Central memory CD4-positive, alpha-beta T cell (primary cell): ENCODE measurements at places on chromosomes 2 and 18.

DNA sequence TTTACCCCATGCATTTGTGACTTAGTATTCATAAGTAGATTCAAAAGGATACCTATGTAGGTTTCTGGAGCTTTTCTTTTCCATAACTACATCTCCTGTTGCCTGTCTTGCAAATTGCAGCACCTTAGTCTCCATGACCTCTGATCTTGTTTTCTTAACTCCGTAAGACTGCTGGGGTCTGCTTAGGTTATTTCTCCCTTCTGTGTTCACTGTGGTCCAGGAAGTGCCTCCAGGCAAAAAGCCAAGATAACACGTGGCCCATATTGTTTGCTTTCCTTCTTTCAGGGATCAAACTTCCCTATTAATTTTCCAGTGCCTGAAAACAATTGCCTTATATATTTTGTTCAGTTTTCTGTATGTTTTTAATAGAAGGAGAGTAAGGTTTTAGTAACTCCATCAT, 86.4 kb downstream of the GCA start:
- DNase-seq = no peak

- DNase-seq = no peak
Measured at GRCh38 chr2:84212611-84213314, 246.3 kb downstream of the SUCLG1 start.

DNA sequence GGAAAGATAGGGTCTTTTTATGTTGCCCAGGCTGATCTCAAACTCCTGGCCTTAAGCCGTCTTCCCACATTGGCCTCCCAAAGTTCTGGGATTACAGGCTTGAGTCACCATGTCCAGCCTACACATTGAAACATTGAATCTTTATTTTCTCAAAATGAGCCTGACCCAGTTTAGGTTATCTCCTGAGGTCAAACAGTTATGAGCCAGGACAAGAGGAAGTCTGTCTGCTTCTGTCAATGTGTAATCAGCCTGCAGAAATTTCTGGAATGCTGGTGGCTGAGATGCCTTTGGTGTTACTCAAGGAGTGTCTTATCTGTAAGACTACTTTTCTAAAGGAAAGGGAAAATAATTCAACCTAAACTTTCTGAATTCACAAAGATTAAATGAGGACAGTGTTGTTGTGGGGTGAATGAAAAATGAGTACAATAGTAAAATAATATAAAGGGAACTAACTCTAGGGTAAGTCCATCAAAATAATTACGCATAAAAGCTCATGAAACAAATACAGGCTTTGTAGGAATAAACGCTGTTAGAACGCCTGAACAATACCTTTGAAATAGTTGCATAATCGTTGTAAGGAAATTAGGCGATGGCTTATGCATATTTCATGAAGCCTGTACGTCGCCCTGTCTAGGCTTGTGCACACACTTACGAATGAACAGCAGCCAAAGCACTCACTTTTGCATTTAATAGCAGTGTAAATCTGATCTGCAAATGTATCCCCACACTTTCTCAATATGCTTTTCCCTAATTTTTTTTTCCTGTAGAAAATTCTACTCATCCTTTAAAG, 260.8 kb downstream of the RDH14 start:
- no peak for DNase-seq

DNA sequence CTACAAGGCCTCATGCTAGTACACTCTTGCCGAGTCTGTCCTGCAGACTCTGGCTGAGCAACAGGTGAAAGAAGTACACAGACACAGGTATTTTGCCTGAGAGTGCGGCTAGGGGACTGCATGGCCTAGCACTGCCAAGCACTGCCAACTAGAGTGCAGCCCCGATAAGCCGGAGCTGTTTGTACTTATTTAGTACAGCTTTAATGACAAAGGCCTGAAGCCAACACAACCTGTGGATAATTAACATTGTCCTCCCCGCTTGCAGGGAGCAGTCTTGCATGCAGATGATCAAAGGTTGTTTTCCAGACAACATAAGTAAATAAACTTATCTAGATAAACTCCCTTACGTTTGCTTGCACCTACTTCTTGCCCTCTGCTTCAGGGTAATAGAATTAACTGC, 63.7 kb upstream of the MMADHC start:
- no peak for DNase-seq

DNA sequence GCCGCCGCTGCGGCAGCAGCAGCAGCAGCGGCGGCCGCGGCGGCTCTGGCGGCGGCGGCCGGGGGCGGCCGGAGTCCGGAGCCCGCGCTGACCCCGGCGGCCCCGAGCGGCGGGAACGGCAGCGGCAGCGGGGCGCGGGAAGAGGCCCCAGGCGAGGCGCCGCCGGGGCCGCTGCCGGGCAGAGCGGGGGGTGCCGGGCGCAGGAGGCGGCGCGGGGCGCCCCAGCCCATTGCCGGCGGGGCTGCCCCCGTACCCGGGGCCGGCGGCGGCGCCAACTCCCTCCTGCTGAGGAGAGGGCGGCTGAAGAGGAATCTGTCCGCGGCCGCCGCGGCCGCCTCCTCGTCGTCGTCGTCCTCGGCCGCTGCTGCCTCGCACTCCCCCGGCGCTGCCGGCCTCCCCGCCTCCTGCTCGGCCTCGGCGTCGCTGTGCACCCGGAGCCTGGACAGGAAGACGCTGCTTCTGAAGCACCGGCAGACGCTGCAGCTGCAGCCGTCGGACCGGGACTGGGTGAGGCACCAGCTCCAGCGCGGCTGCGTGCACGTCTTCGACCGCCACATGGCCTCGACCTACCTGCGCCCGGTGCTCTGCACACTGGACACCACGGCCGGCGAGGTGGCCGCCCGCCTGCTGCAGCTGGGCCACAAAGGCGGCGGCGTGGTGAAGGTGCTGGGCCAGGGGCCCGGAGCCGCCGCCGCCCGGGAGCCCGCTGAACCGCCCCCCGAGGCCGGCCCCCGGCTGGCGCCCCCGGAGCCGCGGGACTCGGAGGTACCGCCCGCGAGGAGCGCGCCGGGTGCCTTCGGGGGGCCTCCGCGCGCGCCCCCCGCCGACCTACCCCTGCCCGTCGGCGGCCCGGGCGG, 646 bp downstream of the PHLPP1 start:
- DNase-seq = peak; percentile 59

GRCh38 chr18:44509048-44509447, 171.6 kb upstream of the SETBP1 start:
- DNase-seq = no peak

DNA sequence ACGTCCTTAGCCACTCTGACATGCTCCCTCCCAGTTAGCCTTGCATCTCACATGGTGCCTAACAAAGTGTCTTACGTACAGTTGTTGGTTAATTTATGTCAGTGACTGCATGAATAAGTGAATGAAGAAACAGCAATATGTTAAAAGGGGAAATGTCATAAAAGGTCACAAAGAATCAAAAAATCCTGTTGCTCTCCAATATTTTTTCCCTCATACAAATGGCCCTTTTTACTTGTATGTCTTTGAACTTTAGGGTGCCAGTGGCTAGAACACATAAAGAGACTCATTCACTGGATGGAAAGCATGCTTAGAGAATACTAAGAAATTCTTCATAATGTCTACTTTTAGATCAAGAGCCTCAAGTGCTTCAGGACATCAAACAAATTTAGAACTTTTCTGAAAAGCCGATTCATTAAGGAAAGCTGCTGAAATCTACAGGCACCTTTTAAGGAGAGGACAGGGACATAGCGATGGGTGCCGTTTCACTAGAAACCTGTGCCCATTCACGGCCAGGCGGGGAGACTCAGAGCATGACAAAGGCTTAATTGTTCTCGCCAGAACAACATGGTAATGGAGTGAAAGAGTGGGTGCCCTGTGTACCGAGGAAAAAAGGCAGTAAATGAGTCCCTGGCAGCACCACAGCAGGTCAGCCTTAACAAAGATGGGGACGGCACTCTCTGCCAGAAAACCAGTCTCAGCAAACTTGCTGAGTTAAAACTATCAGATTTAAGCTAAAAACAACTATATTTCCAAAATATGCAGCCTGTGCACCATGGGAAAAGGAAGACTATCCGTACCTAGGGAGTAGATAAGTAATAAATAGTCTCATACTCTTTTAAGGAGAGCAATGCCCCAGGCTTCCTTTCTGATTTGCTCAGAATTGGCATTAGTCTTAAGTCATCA, 71.6 kb upstream of the SPTBN1 start:
- no peak for DNase-seq

GRCh38 chr2:157792335-157793052, 83.6 kb downstream of the ACVR1 start:
- DNase-seq = no peak

- no peak for DNase-seq
Measured at GRCh38 chr18:7855671-7856070, 288.6 kb downstream of the PTPRM start.

DNA sequence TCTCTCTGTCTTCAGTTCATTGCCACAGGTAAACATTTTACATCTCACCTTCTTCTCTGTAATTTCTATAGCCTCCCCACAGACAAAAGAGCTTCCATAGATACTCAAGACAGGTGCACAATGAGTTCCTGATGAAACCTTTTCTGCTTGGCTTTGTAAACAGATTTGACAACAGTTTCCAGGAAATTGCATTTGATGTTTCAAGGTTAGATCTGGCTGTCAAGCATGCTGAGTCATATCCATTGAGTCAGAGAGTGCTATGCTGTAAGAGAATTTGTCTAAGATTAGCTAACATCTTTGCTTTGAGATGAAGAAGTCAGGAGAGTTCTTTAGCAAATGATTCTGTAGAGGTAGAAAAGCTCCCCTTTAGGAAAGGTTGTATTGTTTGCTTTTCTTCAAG, 40.6 kb upstream of the MAP2 start:
- no peak for DNase-seq

GRCh38 chr2:127581050-127581345, 45.5 kb downstream of the MYO7B start:
- DNase-seq = no peak

DNA sequence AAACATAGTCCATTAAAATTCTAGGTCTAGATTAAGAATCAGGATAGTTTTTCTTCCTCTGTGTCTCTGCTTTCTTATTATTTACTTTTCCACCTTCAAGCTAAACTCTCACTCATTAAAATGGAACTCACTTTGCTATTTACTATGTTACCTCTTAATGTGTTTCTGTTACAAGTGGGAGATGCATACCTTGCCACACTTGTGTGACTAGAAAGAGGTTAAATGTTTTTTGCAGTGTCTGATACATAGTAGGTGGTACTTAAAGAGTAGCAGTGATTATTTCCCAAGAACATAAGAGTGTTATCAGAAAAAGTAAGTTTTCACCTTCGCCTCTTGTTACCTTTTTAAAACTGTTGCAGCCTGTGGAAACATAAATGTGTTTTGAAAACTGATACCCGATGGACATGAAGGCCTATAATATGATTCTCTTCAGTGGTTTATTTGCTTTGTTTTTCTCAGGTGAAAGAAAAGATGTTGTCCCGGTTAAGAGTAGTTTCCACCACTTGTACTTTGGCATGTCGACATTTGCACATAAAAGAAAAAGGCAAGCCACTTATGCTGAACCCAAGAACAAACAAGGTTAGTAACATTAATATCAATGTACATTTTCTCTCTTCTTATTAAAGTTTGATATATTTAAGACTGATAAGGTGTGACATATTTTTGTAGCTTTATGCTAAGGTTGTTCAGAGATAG, 16.6 kb downstream of the ME2 start:
- DNase-seq = no peak

DNA sequence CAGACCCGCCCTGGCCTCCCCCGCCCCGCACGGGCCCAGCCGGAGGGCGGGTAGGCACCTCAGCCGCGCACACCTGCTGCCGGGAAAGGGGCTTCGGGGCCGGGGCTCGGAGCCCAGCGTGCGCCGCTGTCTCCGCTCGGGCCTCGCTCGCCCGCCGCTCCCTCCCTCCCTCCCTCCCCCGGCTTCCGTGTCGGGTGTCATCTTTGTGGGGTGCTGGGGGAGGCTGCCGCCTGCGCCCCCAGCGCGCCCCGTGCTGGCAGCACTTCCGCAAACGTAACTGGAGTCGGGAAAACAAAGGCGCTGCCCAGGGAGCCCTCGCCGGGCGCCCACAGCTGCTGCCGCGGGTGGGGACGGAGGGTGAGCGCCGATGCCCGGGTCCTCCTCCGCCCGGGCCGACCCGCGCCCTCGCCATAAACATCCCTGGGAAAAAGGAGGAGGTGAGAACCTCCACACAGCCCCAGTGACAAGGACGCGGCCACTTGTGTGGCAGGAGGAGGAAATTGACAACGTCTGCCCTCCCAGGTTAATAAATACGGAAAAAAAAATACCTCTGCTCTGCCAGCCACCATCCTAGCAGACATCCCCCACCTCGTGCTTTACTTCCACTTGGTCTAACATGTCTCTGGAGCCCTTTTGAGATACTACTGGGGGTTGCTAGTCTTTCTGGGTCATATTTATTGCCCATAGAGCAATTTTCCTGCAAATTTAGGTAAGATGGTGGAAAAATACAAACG, 550 bp downstream of the MFSD6 start:
- DNase-seq = peak; percentile 81

- DNase-seq = no peak
Measured at GRCh38 chr18:39994498-39994897, 1960.5 kb upstream of the PIK3C3 start.

- no peak for DNase-seq
Measured at GRCh38 chr2:174939046-174939445, 66.1 kb downstream of the CHN1 start.

DNA sequence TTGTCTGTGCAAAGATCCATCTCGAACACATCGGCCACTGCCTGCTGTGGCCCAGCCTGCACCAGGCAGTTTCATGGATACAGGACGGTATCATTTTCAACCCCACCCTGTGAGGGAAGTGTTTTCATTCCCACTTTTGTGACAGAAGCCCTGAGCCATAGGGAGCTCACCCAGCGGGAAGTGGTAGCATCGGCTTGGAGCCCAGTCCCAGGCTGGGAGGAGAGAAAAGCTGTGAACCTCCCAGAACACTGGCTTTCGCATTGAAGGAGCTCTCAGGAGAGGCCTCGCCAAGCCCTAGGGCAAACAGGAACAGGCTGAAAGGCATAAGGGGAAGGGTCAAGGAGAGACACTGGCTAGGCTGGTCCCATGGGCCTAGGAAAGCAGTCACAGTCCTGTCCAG, 166.1 kb downstream of the TFCP2L1 start:
- DNase-seq = no peak

GRCh38 chr2:72137498-72138010, 10.1 kb downstream of the CYP26B1 start:
- DNase-seq = no peak

- no peak for DNase-seq
Measured at GRCh38 chr2:186603286-186603685, 13.4 kb downstream of the ITGAV start.

GRCh38 chr18:55735969-55736368, 148.0 kb upstream of the TCF4 start:
- DNase-seq = no peak

GRCh38 chr2:74925361-74925786, 33.1 kb upstream of the POLE4 start:
- no peak for DNase-seq
